ENCODE measurements at places on chromosomes 7 and 10.
A peak's percentile ranks its signal among the peaks of the same experiment; 100 is the strongest.

DNA sequence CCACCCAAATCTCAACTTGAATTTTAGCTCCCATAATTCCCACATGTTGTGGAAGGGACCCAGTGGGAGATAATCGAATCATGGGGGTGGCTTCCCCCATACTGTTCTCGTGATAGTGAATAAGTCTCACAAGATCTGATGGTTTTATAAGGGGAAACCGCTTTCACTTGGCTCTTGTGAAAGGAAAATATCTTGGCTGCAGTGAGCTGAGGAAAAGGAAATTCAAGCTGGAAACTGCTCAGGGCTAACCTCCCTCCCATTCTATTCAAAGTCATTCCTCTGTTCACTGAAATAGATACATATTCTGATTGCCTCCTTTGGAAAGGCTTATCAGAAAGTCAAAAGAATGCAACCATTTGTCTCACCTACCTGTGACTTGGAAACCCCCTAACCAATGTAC, 15.8 kb downstream of the CYCS start:
- no peaks in the 10 kb centered on the region for H3K36me3 ChIP-seq
- no peak for DNase-seq
- no peak overlapping the region for H3K4me3 ChIP-seq

DNA sequence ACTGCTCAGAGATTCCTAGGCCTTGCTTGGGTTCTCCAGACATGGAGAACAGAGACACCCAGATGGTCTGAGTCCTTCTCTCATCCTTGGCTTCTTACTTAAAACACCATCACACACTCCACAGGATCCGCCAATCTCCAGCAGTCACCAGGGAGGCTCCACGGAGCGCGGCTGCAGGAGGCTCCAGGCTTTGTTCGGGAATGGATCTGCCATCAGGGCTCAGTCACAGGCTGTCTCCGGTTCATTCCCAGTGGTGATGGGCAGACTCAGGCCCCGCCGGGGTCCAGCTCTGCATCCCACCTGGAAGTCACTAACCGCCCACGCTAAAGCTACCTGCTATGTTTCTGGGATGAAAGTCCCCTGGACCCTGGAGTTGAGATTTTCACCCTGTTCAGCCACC, 312.9 kb downstream of the TCERG1L start:
- no peaks in the 10 kb centered on the region for H3K36me3 ChIP-seq
- H3K27me3 ChIP-seq: peaks cover 22% of the 10 kb centered on the region
- H3K27ac ChIP-seq: no peak overlapping the region
- H3K4me1 ChIP-seq: no peaks in the 10 kb centered on the region
- H3K4me3 ChIP-seq: no peak overlapping the region

GRCh38 chr7:10790910-10791309, 182.8 kb upstream of the PHF14 start:
- no peaks in the 10 kb centered on the region for H3K36me3 ChIP-seq
- no peaks in the 10 kb centered on the region for H3K4me1 ChIP-seq
- no peak overlapping the region for H3K27ac ChIP-seq
- H3K4me3 ChIP-seq: no peak overlapping the region
- H3K27me3 ChIP-seq: no peaks in the 10 kb centered on the region
- no peak for DNase-seq

- H3K27ac ChIP-seq: no peak overlapping the region
- no peaks in the 10 kb centered on the region for H3K36me3 ChIP-seq
- no peaks in the 10 kb centered on the region for H3K27me3 ChIP-seq
- no peak overlapping the region for H3K4me3 ChIP-seq
These were observed 16.1 kb downstream of the ST7 start for GRCh38 chr7:116969371-116969902.

DNA sequence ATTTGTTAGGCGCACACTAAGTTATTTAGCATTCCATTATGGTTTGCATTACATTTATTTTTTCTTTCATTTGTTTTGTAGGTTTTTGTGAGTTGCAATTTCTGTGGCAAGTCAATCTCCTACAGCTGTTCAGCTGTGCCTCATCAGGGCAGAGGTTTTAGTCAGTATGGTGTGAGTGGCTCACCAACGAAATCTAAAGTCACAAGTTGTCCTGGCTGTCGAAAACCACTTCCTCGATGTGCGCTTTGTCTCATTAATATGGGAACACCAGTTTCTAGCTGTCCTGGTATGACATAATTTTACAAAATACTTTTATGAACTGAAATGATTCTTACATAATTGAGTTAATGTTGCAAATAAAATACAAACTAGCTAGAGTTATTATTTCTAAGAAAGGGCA, 29.5 kb downstream of the MIOS start:
- no peak for DNase-seq
- no peaks in the 10 kb centered on the region for H3K27me3 ChIP-seq
- no peaks in the 10 kb centered on the region for H3K4me1 ChIP-seq
- H3K36me3 ChIP-seq: peaks cover 47% of the 10 kb centered on the region
- H3K4me3 ChIP-seq: no peak overlapping the region

- peak overlapping the region; percentile 92 for H3K4me3 ChIP-seq
- H3K36me3 ChIP-seq: no peaks in the 10 kb centered on the region
- H3K27ac ChIP-seq: no peak overlapping the region
- peak; percentile 70 for DNase-seq
These were observed 67.8 kb downstream of the TBX20 start for GRCh38 chr7:35185908-35186731.

DNA sequence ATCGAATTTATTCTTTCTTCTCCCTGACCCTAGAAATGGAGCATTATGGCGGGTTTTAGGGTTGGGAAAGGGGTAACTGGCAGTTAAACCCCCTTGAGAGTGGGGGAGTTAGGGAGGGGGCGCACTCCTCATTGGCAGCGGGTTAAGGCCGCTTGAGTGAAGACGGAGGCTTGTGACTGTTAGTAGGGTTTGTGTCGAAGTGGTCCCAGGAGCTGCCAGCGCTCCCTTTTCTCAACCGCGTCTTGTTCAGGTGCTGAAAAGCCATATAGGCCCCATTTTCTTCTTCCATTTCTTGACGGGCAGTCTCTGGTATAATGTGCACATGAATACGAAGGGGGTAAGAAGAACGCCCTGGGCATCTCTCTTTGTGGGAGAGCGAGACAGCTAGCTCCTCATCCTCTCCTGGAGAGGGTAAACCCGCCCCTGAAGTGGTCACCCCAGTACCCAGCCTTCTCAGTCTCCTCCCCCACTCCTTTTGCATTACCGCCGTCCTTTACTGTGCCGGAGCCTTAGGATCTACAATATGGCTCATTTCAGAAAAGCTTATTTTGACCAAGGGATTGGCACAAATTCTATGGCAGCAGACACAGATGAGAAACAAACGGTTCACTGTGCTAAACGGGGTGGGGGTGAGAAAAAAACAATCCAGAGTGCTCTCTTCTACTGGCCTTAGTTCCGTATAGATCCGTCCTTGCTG, 836 bp downstream of the KMT2E start:
- peaks cover 22% of the 10 kb centered on the region for H3K4me1 ChIP-seq
- H3K36me3 ChIP-seq: peaks cover 12% of the 10 kb centered on the region
- DNase-seq: no peak
- peak overlapping the region; percentile 100 for H3K27ac ChIP-seq
- H3K27me3 ChIP-seq: peaks cover 8% of the 10 kb centered on the region
- H3K4me3 ChIP-seq: peak overlapping the region; percentile 99

GRCh38 chr10:88271761-88272543, 311.2 kb downstream of the RNLS start:
- H3K36me3 ChIP-seq: no peaks in the 10 kb centered on the region
- peaks cover 15% of the 10 kb centered on the region for H3K4me1 ChIP-seq
- H3K27ac ChIP-seq: no peak overlapping the region
- no peak for DNase-seq

DNA sequence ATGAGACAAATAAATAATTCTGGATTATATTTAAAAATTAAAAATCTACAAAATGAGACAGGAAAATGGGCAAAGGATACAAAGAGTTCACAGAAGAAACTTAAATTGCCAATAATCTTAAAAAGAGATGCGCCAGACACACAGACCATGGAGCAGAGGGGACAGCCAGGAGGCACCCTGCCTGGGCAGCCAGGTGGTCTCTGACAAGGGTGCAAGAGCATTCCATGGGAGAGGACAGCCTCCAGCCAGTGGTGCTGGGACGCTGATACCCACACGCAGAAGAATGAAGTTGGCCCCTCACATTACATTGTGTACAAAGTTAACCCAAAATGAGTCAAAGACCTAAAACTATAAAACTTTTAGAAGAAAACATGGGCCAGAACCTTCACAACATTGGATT, 106.3 kb downstream of the NKX6-2 start:
- H3K4me3 ChIP-seq: no peak overlapping the region
- peak; percentile 55 for DNase-seq
- no peaks in the 10 kb centered on the region for H3K4me1 ChIP-seq
- H3K27ac ChIP-seq: no peak overlapping the region
- H3K36me3 ChIP-seq: peaks cover 9% of the 10 kb centered on the region

DNA sequence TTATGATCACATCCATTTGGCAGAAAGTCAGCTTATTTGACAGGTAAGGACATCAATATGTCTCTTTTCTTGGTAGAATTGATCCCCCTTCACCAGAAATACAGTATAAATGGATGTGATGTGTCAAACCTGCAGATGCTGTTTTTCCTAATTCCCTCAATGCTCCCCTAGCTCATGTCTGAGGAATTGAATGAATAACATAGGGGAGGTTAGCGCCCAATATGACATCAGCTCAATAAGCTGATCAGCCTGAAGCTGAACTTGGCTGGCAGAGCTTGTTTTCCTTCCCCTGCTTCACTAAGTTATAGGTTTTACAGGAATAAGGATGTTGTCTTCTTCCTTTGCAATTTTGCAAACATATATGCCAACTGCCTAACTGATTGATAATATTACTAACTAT, 132.5 kb downstream of the REEP3 start:
- H3K4me1 ChIP-seq: no peaks in the 10 kb centered on the region
- H3K36me3 ChIP-seq: no peaks in the 10 kb centered on the region
- H3K27me3 ChIP-seq: no peaks in the 10 kb centered on the region
- DNase-seq: no peak
- no peak overlapping the region for H3K4me3 ChIP-seq
- no peak overlapping the region for H3K27ac ChIP-seq

DNA sequence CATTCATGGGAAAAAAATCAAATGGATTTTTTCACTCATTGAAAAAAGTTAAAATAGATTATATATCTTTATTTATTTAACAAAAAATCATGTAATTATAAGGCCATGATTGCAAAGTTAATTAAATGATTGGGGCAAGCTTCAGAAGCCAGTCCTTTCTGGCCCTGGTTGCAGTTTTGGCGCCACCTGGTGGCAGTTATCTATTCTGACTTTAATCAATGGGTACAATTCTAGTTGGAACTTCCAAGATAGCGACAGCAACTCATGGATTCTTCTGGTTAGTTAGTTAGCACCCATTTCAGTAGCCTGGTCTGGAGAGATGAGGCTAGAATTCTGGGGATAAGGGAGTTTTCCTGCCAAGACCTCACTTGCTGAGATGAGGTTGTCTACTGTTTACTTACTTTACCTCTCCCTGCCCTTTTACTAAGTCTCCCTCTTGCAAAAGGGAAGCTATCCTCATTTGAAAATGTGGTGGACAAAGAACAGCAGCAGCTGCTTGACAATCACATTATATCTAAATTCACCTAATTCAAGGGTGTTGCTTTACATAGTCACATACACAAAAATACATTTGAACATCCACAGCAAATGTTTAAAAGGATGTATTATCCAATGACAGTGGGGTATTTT, 42.3 kb downstream of the NOC3L start:
- H3K27me3 ChIP-seq: no peaks in the 10 kb centered on the region
- DNase-seq: no peak
- no peak overlapping the region for H3K27ac ChIP-seq
- H3K4me3 ChIP-seq: no peak overlapping the region
- peaks cover 3% of the 10 kb centered on the region for H3K36me3 ChIP-seq
- no peaks in the 10 kb centered on the region for H3K4me1 ChIP-seq

GRCh38 chr7:69173846-69174245, 424.4 kb upstream of the AUTS2 start:
- no peak for DNase-seq
- no peak overlapping the region for H3K4me3 ChIP-seq
- H3K4me1 ChIP-seq: peaks cover 24% of the 10 kb centered on the region
- no peak overlapping the region for H3K27ac ChIP-seq
- H3K36me3 ChIP-seq: no peaks in the 10 kb centered on the region

DNA sequence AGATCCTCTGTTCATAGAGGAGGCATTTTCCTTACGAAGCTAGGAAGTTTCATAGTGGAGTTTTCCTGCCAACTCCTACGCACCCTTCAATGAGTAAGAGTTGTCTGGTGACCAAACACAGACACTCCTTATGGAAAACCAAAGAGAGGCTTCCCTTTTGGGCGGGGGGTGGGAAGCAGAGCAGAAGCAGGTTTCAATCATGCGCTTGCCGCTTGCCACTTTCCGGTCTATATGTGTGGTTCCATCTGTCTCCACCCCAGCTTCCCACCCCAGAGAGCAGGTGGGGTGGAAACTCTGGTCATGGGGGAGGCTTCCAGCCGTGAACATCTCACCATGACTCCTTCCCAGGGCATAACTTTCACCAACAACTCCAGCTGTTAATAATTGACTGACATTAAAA, 68.8 kb upstream of the GRB10 start:
- H3K36me3 ChIP-seq: no peaks in the 10 kb centered on the region
- no peaks in the 10 kb centered on the region for H3K4me1 ChIP-seq
- DNase-seq: no peak
- H3K4me3 ChIP-seq: no peak overlapping the region
- no peak overlapping the region for H3K27ac ChIP-seq

GRCh38 chr7:47405921-47406800, 175.8 kb downstream of the TNS3 start:
- peaks cover 29% of the 10 kb centered on the region for H3K4me1 ChIP-seq
- no peak for DNase-seq
- H3K4me3 ChIP-seq: peak overlapping the region; percentile 28
- peaks cover 23% of the 10 kb centered on the region for H3K36me3 ChIP-seq
- H3K27ac ChIP-seq: peak overlapping the region; percentile 46

- no peak overlapping the region for H3K27ac ChIP-seq
- no peaks in the 10 kb centered on the region for H3K4me1 ChIP-seq
- no peaks in the 10 kb centered on the region for H3K36me3 ChIP-seq
- no peaks in the 10 kb centered on the region for H3K27me3 ChIP-seq
These were observed 81.3 kb downstream of the NAMPT start for GRCh38 chr7:106203473-106203872.

- peak overlapping the region; percentile 82 for H3K27ac ChIP-seq
- peaks cover 2% of the 10 kb centered on the region for H3K36me3 ChIP-seq
- H3K4me3 ChIP-seq: no peak overlapping the region
- peaks cover 20% of the 10 kb centered on the region for H3K4me1 ChIP-seq
- H3K27me3 ChIP-seq: no peaks in the 10 kb centered on the region
These were observed 95.5 kb downstream of the CUL2 start for GRCh38 chr10:34994565-34995142.

DNA sequence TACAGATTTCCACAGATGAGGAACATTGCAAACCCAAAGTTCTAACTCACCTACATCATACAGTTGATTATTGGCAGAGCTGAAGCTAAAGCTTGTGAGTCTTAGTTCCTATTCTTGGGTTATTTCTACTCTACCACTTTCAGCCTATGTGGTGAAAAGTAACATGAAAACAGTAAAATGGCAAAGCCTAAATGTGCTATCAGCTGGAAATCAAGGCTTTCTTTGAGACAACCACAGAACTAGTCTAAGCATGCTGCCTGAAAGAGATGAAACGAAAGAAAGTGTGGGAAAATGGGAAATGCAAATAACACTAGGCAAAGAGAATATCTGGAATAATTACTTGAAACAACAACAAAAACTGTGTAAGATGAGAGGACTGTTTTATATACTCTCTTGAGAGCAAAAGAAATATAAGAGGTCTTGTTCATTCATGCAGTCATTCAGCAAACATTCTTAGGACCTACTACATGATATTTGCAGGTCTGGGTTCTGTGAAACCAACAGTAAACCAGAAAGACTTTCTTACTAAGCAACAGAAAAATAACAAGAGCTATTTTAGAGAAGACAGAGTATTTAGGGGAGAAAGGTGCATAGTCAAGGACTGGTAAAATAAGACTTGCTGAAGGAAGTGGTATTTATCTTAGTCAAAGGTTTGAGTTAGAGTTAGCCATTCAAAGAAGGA, 437.1 kb downstream of the HTR7 start:
- H3K27ac ChIP-seq: no peak overlapping the region
- H3K27me3 ChIP-seq: no peaks in the 10 kb centered on the region
- H3K4me3 ChIP-seq: no peak overlapping the region
- no peaks in the 10 kb centered on the region for H3K4me1 ChIP-seq
- H3K36me3 ChIP-seq: no peaks in the 10 kb centered on the region
- no peak for DNase-seq

Data from type B pancreatic cell (in vitro differentiated cells).